ENCODE measurements at places on chromosomes 11 and 22. TPM values are rescaled to one million over a fixed set of nuclear protein-coding genes. Genes with fewer than 3 reads are reported as not detected.

The CTSF gene
- 15.2 TPM for total RNA-seq

The F2 gene
- 0.17 TPM for total RNA-seq

The P4HA3 gene
- total RNA-seq = 0.81 TPM

The OR8A1 gene
- total RNA-seq = not detected

The PKDREJ gene
- total RNA-seq = not detected

The ANGPTL5 gene
- total RNA-seq = not detected

The OR2AT4 gene
- total RNA-seq = not detected

The NUDT22 gene
- total RNA-seq = 91.9 TPM

The NAALADL1 gene
- total RNA-seq = 27.9 TPM

The HNRNPUL2 gene
- total RNA-seq = 8.5 TPM

The NEU3 gene
- total RNA-seq = 12.3 TPM

The SCN4B gene
- total RNA-seq = not detected

The CD248 gene
- 0.07 TPM for total RNA-seq

The PANX3 gene
- not detected for total RNA-seq

The TCP11L1 gene
- 9.8 TPM for total RNA-seq
